Mesendoderm (in vitro differentiated cells): ENCODE measurements at places on chromosomes 4 and X.

DNA sequence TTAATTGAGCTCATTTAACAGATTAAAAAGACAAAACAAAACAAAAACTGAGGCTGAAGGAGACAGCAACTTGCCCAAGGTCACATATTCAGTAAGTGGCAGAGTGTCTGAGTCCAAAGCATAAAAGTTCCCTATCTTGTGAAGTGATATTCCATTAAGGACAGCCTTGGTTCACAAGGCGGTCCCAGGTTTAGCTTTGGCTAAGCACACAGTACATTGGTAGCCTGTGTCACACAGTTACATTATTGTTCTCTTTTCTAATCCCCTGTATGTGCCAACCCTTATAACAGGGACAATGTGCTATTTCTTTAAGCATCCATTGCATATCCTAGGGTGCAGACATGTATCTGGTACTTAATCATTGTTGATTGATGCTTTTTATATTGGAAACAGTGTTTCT lies 139.9 kb downstream of the NPNT start:
- no peak for DNase-seq

DNA sequence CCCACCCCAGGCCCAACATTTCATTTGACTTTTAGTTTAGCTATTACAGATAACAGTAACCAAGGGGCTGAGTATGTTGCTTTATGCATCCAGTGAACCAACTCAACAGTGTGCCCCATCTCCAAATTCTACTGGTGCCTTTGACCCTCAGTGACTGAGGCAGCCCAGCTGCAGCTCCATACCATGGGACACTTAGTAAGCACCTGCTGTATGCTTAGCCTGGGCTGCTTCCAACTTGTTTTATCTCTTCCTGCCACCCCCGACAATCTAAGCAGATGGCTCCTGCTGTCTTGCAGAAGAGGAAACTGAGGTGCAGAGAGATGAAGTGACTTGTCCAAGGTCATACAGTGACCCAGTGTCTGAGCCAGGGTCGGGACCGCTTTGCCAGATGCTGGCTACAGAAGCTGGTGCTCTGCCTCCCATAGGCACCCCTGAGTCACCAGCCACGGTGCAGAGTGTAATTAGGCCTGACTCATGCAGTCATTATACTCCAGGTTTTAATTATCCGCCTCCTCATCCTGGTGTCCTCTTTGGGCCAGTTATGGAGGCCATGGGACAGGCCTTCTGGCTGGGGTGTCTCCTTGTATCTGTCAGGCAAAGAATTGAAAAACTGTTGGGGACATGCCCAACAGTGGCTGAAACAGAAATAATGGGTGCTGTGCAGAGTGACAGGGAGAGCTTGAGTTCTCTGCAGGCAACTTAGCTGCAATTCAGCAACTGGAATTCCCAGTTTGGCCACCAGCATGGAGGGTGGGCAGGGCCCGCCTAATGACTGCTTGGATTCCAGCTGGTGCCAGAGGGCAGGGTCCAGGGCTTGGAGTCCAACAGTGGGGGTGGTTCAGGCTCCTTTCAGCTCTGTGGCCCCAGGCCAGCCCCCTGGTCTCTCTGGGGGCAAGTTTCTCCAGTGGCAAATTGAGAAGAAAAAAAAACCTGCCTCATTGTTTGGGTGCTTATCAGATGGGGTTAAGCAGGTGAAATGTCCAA lies 8.2 kb upstream of the GPR78 start:
- no peak for DNase-seq

GRCh38 chr4:1061760-1062159 lies 50.3 kb downstream of the FGFRL1 start:
- no peak for DNase-seq

DNA sequence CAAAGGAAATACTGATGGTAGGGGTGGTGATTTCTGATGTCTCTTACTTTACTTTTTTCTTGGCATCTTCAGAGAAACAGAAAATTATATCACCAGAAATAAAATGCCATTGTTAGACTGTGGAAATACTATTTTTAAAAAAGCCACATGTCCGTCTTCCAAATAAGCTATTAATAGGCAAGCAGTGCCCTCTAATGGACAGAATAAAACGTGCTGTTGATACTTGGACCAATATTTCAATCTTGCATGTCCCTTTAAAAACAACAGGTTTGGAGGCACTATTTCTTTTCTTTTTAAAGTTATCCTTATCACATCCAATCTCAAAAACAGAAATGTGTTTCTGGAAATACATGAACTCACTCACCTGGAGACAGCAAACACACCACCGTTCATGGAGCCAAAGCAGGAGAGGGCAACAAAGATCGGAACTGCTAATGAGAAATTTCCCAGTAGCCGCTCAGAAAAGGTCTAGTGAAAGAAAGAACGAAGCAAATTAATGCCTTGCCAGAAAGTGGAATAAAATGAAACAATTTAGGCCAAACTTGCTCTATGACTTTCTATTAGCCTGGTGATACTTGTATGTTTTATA lies 59.2 kb downstream of the SLC7A11 start:
- peak; percentile 42 for DNase-seq

GRCh38 chr4:3523628-3524221 lies 8.5 kb downstream of the LRPAP1 start:
- DNase-seq, result no peak
